ENCODE measurements at places on chromosomes 12 and 14.

GRCh38 chr12:104638218-104638850, 181.6 kb downstream of the CHST11 start:
- DNase-seq, result no peak

DNA sequence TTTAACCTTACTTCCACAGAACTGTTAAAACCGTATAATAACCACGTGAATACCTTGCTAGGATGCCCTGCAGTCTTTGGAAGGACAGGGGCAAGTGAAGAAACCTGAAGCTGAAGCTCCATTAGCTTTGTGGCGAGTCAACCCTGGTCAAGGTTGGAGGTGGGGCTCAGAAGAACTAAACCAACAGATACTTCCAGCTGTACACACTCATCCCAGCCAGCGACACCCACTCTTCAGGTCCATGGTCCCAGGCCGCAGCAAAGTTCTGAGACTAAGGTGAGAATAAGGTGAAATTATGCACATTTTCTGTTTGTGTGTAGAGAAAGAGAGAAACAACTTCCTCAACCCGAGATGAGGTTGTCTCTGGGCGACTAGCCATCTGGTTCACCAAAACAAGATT, 77.6 kb downstream of the NTF3 start:
- no peak for DNase-seq

GRCh38 chr12:66803930-66804329, 125.1 kb upstream of the GRIP1 start:
- peak; percentile 70 for DNase-seq

GRCh38 chr12:49079793-49080192, 10.0 kb upstream of the RHEBL1 start:
- DNase-seq, result no peak

GRCh38 chr12:105257321-105257728, 21.4 kb upstream of the APPL2 start:
- DNase-seq, result no peak

DNA sequence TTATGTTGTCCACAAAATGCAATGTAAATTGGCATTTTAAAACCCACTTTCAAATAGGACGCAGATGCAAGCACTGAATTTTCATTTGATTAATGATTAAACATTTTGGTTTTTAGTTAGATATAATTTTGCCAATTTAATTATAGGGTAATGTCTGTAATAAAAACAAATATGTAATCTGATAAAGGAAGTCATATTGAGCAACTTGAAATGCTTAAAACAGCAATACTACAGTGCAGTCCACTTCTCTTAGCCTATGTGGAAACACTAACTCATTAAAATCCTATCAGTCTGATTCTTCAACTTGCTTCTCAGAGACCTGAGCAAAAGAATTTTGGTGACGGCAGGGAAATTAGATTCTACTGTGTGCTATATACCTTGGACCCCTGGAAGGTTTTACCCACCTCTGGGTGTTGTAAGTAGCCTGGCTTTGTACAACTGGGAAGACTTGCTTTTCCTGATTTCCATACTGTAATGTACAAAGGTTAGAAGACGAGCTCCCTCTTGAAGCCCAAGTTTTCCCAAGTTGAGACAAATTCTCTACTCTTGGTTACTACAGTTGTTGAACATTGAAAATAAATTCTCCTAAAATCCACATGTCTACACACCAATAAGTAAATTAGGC, 4.1 kb downstream of the TRHDE start:
- no peak for DNase-seq
